GM23248 (cell line): ENCODE measurements at places on chromosomes 6 and 20.

DNA sequence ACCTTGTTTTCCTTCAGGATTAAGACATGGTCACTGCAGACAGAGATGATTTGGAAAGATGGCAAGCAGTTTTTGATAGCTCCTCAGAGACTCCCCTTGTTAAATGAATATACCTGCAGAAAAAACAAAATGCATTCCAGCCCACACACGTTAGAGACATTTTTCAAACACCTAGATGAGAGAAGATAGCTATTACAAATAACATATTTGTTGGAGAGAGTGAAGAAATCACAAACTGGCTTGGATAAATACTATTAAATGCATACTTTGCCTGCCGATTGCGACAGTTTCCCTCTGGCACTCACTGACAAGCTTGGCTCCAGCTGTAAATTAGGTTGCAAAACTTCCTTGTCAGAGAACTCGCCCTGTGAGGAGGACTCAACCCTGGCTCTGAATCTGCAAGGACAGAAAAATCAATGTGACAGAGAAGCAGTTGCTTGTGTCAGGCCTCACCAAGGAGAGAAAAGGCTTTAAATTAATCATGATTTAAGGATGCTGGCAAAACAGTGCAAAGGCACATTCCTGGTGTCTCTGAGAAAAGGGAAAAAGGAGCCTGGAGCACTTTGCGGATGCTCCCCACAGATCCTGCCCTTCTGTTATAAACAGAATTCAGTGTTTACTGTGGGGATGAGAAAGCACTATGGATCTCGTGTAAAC, 423.7 kb upstream of the MARCKS start:
- DNase-seq: peak; percentile 90

DNA sequence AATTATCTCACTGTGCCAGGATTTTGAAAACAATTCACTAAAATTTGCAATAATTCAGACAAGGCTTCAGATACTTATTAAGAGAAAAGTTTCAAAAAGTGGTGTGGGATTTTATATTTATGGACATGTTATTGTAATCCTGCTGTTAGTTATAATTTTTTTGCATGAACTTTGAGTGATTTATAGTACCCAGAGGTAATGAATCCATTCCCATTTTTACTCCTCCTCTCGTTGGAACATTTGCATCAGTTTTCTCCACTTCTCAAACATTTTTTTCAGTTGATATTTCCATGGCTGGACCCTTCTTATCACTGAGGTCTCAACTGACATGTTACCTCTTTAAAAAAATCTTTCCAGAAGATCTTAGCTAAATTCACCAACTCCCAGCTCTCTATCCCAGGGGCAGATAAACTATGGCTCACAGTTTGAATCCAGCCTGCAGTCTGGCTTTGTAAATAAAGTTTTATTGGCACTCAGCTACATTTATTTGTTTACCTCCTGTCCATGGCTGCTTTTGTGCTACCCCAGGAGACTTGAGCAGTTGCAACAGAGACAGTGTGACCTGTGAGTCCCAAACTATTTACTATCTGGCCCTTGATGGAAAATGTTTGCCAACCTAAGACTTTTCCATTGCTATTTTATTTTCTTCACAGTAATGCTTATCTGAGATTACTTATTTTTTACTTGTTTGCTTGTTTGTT, 83.4 kb downstream of the TSHZ2 start:
- DNase-seq: no peak

DNA sequence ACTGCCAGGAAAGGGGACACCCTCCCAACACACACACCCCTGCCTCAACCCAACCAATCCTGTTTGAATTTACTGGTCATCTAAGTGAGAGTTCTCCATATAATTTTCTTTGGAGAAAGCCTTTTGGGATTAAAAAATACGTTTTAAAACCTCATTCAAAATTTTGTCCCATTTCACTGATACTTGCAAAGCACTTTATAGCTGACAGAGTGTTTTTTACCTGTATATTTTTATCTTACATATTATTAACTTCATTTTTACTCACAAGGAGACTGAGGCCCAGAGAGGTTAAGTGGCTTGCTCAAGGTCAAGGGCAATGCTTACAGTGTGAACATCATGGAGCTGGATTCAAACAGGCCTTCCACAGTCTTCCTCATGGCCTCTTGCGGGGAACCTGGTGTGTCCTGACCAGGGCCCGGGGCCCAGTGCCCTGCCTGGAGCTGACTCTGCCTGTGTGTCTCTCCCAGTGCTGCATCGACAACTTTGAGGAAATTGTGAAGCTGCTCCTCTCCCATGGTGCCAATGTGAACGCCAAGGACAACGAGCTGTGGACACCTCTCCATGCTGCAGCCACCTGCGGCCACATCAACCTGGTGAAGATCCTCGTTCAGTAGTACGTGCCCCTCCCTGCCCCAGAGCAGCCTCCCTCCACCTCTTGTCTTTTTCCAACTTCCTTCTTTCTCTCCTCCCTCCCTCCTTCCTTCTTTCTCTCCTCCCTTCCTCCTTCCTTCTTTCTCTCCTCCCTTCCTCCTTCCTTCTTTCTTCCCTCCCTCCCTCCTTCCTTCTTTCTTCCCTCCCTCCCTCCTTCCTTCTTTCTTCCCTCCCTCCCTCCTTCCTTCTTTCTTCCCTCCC, 30.9 kb upstream of the FAM83D start:
- no peak for DNase-seq

- DNase-seq: no peak
Observed at GRCh38 chr6:2589171-2589661, 161.5 kb downstream of the MYLK4 start.

DNA sequence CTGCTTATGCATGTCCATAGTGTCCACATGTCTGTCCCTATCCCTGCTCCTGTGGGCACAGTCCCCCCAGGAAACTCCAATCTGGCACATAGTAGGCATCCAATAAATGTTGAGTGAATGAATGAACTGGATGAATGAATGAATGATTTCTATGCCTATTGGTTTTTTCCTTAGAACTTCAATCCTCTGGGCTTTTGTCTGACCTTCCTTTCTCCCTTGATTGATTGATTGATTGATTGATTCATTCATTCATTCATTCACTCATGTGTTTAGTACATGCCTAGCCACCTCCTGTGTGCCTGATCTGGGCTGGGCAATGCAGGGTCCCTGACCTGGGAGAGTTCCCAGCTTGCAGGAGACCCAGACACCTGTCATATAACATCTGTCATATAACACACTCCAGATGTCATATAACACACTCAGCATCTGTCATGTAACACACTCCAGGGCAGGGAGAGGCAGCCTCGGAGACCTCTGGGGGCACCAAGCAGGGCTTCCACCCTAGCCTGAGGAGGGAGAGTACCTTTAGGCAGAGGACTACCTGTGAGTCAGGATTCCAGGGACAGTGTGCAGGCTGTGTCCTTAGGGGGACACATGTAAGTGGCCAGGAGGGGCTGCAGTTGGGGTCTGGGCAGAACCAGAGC, 17.9 kb downstream of the VSTM2L start:
- DNase-seq: no peak

GRCh38 chr6:17902974-17903373, 84.5 kb downstream of the KIF13A start:
- no peak for DNase-seq

GRCh38 chr6:33621711-33622388, 728 bp downstream of the ITPR3 start:
- peak; percentile 56 for DNase-seq

GRCh38 chr6:13420269-13420668, 67.1 kb downstream of the GFOD1 start:
- DNase-seq: no peak

DNA sequence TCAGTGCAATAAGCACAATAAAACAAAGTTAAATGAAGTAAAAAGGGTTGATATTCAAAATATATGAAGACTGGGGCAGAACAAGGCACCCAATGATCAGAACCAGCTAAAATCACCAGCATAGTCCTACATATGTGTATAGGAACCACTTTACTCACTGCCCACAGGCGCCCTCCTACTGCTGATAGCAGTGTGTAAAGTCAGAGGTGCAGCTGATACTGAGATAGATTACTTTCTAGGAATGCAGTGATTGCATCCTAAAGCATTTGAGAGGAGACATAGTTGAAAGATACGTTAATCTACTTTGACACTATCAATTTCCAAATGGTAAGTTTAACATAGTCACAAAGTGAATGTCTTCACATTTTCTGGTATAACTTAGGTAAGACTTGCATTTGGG, 161.1 kb upstream of the MCHR2 start:
- DNase-seq: no peak

DNA sequence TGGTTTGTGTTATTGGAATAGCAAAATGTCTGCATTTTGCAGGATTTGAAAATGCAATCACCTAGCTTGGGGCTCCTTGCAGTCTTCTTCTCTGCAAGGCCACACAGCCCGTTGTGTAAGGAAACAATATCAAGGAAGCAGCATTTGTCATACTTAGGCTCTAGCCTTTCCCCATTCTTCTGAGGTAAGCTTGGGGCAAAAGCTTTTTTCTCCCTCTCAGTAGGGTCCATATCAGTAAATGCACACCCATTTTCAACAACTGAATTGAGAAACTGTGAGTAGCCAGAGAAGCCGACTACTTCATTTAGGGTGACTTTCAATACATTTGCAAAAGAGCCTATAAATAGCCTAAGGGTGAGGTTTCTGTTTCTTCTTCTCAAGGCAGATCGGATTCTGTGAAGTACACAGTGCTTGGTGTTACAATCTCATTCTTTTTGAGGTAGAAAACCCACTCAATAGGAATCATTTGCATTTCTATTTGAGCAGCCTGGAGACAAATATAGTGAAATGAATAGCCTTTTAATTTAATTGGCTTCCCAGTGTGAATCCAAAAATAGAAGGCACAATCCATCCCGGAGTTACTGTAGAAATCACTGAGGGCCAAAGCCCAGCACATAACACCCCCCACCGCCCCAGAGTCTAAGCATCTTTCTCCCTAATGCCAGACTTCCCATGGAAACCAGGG, 61.8 kb downstream of the BTBD3 start:
- DNase-seq: no peak

- DNase-seq: peak; percentile 52
Observed at GRCh38 chr6:75201021-75201420, 4.8 kb downstream of the COL12A1 start.

DNA sequence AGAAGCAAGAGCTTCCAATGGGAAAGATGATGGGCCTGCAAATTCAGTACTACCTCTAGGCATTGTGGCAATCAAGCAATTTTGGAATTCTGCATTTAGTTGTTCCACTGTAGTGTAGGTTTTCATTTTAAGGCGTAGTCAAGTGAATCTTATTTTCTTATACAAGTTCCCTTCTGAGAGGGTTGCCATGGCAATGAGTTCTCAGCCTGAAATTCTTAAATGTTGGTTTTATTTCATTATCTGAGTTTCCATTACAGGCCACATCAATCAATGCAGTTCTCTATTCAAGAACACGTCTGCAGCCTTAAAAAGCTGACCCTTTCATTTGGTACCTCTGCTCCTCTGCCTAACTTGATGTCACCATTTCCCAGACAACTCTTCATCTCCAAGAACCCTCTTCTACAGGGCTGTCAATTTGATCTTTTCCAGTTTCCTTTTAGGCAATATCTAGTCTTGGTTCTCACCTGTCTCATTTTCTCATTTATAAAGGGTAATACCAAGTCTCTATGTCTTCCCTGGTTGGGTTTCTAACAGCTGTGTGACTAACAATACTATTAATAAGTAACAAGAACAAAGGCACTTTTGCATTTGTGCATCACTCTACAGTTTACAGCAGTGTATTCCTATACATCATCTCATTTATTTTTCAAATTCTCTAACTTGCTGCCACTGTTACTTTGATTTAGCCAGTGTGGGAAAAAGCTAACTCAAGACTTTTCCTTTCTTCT, 898.2 kb upstream of the FLRT3 start:
- no peak for DNase-seq

DNA sequence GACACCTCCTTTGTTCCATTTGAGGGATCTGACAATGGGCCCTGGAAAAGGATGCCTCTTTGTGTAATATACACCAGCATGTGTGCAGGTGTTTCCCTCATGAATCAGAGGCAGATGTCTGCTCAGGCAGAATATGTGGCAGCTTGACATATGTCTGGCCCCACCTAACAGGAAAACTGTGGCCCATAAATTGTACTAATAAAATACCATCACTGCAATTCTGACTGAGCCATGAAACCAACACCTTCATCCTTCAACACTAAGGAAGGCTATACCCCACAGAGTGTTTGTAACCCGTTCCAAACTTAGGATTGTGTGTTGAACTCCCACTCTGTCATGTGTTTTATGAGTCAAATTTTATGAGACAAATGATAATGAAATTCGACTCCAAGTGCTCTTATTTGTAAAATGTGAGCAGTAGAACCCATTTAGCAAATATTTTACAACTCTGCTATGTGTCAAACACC, 22.7 kb downstream of the LAMA4 start:
- peak; percentile 65 for DNase-seq

DNA sequence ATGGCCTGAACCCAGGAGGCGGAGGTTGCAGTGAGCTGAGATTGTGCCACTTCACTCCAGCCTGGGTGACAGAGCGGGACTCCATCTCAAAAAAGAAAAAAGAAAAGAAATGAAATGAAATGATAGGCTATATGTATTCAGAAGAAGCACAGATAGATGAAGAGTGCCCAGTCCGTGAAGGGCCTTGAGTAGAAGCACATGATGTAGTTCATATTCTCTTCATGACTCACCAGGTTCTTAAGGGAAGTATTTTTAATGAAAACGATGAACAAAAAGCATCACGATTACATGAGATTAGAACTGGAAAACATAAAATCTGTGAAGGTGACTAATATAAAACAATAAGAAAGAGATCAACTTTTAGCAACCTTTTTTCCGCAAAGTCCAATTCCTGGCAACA, 29.8 kb downstream of the TPD52L1 start:
- DNase-seq: no peak

DNA sequence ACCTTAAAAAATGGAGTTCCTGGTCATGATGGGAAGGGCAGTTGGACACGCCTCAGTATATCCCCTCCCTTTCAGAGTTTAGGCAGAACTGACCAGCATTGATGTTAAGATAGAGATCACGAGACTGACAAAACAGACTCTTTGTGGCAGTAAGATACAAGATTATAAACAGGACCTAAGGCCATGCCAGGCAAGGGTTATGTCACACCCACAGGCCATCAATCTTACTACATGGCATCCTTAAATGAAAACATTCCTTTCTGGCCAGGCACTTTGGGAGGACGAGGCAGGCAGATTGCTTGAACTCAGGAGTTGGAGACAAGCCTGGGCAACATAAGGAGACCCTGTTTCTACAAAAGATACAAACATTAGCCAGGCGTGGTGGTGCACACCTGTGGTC, 129.3 kb upstream of the MLN start:
- DNase-seq: no peak

GRCh38 chr6:158758451-158758860, 60.7 kb downstream of the EZR start:
- no peak for DNase-seq

DNA sequence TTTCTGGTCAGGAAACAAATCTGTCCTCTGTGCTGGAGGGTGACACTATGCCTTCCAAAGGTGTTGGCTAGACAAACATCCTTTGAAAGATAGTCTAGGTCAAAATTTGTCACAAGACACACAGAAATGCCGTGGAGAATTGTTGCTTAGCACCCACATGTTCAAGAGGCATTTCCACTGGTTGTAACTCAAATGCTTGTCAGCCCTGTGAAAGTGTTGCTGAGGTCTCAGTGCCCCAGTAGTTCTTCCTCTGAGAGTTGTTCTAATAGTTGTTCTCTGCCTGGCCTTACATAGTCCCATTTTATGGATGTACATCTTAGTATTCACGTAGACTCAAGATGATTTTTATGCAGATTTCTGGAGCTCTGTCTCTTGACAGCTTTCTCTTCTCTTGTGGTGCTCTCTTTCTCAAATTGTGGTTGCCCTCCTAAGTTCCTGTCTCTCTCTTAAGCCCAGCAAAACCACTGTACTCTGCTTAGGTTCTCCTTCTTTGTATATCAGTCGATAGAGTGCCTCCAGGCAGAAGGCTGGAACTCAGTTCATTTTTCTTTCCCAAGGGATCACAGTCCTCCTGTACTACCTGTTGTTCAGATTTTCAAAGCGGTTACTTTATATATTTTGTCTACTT, 39.5 kb upstream of the REV3L start:
- DNase-seq: no peak
